ENCODE measurements at places on chromosomes 1 and 21. TPM values are rescaled to one million over a fixed set of nuclear protein-coding genes. Genes with fewer than 3 reads are reported as not detected.

Gene EDARADD
- total RNA-seq, result 1.2 TPM

Gene PLEKHG5
- total RNA-seq, result 17.2 TPM

Gene HIVEP3
- total RNA-seq, result 2.9 TPM

DNA sequence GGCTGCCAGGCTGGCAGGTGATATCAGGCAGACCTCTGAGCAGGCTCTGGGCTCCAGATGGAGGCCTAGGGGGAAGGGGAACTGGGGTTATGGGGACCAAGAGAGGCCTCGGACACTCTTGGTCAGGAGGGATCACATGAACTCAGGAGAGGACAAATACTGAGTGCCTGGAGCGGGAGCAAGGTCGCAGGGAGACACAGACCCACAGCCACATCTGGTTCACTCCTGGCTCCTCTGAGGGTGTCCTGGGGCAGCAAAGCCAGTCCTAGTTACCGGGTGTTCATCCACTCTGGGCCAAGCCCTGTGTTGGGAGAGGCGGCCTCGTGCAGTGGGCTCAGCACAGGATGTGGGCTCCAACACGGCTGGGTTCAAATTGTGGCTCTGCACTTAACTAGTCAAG lies 239.0 kb downstream of the PTPRU start:
- DNase-seq, result no peak

DNA sequence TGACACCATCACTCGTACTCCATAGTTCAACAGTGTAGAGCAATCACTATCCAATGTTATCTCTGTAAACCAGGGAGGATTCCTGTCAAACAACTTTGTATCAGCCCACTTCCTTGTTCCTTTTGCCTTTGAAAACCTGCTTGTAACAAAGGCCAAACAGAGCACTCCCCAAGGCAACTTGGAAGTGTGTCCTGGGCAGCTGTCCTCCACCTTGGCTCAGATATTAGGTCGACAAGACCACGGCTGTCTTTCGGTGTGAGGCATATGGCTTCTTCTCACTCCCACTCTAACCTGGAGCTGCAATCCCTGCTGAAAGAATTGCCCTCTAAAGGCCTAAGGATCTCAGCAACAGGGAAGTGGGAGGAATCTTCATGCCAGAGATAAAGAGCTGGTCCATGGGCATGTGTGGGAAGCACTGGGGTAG lies 66.7 kb downstream of the ITPKB start:
- DNase-seq, result no peak
